Fibroblast of skin of left quadriceps (primary cell): ENCODE measurements at places on chromosomes 16 and 17.

DNA sequence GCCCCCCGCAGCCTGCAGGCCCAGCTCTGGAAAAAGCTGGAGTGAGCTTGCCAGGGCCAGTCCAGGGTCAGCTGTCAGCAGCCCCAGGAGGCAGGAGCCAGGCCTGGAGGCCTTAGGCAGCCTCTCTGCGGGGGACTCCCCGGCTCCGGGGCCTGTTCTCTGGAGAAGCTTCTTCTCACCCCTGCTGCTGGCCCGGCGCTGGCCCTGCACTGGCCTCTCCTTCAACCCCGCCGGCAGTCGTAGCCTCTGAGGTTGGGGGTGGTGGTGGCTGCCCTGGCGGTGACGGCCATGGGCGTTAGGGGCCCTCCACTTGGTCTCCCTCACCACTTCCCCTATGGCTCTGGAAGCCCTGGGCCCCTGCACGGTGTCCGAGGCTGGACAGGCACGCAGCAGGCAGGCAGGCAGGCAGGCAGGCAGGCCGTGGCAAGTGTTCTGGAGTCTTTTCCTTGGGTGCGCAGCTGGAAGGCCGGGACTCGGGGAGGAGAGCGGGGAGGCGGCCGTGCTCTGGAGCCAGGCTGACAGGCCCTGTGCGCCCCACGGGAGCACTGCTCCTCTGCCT lies 2.1 kb downstream of the FOXF1 start:
- DNase-seq, result no peak

DNA sequence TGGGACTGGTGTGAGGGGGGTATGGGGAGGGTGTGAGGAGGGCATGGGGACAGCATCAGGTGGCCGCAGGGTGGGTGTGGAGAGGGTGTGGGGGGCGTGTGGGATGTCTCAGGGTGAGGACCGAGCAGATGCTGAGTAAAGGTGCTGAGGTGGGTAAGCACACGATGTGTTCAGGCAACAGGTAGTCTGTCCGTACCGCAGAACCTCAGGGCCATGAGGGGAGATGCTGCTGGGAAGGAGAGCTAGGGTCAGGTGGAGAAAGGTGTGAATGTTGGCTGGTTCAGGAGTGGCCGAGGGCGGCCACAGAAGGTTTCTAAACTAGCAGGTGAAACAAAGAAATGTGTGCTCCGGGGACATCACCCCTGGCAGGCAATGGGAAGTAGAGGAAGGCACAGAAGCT lies 80.0 kb upstream of the CDH5 start:
- no peak for DNase-seq

- no peak for DNase-seq
These were observed 6.6 kb upstream of the KCTD5 start for GRCh38 chr16:2675714-2676113.

DNA sequence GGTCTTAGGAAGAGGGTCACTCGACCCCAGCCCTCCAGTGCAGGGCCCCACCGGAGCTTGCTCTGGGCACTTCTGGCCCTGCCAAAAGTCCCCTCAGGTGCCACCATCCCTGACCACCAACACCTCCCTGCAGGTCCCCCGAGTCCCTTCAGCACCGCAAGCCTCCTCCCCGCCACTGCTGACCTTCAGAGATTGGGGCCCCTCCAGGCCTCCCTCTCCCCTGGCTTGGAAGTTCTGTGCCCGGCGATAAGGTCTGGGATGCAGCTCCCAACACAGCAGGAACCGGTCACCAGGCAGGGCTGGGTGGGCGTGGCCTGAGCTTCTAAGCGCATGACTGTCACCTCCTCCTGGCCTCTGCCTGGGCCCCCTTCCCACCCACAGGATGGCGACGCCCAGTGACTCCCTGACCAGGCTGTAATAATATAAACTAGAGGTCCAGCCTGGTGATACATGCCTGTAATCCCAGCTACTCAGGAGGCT lies 11.2 kb downstream of the PIEZO1 start:
- no peak for DNase-seq

DNA sequence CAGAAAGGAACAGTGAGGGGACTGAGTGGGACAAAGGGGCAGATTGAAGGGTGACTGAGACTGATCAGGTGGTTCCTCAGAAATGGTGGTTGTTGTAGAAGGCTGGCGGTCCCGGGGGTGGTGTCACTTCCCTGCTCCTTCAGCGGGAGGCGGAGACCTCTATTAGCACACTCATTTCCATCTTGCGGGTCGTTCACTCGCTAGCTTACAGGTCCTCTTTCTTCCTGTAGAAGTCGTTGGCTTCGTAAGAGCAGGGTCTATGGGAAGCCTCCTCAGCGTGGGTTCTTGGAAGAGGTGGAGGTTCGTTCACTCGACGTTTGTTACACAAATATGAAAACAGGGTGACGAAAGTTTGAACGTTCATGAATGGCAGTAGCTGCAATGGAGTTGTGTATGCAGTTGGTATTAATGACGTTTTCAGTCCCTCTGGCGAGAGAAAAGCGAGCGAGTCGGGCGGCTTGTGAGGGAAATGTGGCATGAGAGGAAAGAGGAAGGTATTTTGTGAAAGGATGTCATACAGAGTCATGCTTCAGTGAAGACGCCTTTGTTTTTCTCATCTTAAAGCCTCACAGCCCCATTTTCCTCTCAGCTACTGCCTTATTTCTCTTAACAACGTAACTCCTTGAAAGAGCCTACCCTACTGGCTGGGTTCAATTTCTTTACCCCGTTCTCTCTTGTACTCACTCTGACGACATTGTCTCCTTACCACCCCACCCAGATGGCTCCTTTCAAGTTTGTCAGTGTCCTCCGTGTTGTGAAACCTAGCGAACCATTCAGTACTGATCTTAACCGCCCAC lies 667 bp downstream of the EFCAB13 start:
- no peak for DNase-seq

- DNase-seq, result no peak
These were observed 20.1 kb downstream of the CNTNAP1 start for GRCh38 chr17:42702446-42702845.

DNA sequence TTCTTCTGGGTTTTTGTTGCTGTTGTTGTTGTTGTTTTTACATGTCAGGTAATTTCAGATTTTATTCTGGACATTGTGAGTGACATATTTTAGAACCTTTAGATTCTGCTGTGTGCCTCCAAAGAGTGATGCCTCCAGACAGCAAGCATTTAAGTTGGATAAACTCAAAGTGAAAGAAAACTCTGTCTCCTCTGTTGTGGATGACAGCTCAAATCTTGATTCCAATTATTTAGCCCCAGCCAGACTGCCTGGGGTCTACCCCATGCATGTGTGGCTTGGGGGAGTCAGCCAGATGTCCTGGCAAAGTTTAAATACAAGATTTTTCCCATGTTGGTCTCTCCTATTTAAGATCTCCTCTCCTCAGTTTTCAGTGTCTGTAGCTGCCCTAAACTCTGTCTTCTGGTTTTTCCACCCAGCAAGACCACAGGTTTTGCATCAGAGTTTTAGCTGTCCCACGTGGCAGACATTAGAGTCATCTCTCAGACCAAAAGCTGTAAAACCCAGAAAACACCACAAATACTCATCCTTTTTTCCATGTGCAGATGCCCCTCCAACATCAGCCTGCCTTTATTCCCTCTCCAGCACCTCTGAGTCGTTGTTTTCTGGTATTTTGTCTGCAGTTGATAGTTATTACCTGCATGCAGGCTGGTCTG lies 19.4 kb upstream of the ZNF469 start:
- no peak for DNase-seq

GRCh38 chr17:44935116-44935515 lies 12.5 kb downstream of the KIF18B start:
- no peak for DNase-seq

- DNase-seq, result no peak
These were observed 1.9 kb downstream of the ZNF778 start for GRCh38 chr16:89219365-89219764.

DNA sequence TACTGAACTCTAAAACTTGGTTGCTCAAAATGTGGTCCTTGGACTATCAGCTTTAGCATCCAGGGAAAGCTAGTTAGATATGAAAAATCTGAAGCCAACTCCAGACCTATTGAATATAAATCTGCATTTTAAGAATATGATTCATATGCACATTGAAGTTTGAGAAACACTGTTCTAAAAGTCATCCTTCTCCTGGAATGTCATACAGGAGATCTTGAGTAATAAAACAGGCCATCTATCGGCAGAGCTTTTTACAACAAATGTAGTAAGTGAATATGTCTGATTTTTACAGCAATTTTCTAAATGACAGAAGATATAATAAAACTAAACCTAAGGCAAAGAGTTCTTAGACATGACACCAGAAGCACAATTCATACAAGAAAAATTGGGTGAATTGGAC lies 140.4 kb downstream of the PMP22 start:
- DNase-seq, result peak; percentile 32

DNA sequence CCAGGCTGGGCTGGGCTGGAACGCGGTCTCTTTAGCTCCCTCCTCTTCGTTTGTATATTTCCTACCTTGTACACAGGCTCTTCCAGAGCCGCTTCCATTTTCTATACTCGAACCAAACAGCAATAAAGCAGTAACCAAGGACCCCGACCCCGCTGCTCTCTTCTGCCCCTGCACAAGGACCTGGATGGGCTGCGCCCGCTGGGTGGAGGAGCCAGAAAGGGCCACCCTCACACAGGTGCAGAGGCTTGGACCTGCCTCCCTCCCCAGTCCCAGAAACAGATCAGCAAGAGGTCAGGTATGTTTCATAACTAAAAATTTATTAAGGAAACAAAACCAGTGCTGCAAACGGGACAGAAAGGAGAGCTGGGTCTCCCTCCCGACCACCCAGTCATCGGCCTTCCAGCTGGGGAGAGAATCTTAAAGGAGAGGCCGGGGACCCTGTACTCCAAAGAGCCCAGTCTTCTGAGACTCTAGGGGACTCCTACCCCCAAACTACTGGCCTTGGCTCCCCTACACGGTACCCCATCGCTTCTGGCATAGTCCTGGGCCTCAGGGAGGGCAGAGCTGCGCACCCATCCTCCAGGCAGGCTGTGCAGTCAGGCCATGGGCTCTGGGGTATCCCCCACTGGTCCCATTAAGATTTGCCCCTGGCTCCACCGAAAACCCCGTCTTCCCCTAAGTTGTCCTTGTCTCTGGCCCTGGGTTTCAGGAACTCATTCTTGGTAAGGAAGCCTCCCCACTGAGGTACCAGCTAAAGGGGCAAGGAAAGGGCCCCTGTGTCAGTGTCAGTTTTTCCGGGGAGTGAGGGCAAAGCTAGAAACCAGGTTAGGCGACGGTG lies 4.9 kb downstream of the HIC1 start:
- DNase-seq, result no peak

- DNase-seq, result no peak
These were observed 40.9 kb downstream of the ADAMTS18 start for GRCh38 chr16:77393955-77394354.

- DNase-seq, result no peak
These were observed 117.9 kb downstream of the CPPED1 start for GRCh38 chr16:12685806-12686205.

DNA sequence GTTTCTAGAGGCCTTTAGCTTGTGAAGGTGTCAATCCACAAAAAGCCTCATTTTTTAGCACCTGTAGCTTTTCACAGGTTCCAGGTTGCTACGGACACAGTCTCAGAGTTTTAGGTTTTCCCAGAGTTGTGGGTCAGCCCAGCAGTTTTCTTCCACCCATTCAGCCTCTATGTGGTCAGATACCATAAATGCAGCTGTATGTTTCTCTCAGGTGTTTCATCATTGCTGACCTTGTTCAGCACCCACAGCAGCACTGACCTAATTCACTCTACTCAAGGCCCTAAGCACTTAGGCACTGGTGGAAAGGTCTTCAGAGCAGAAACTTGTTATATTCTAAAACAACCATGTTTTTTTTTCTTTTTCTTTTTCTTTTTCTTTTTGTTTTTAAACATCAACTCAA lies 15.0 kb upstream of the SPACA3 start:
- DNase-seq, result no peak

- no peak for DNase-seq
These were observed 229.9 kb downstream of the ABCC12 start for GRCh38 chr16:47925811-47926460.

- no peak for DNase-seq
These were observed 21.1 kb downstream of the TMC6 start for GRCh38 chr17:78107457-78107856.
